ENCODE measurements at places on chromosomes 3 and 15. TPM values are rescaled to one million over a fixed set of nuclear protein-coding genes. Genes with fewer than 3 reads are reported as not detected.

DNA sequence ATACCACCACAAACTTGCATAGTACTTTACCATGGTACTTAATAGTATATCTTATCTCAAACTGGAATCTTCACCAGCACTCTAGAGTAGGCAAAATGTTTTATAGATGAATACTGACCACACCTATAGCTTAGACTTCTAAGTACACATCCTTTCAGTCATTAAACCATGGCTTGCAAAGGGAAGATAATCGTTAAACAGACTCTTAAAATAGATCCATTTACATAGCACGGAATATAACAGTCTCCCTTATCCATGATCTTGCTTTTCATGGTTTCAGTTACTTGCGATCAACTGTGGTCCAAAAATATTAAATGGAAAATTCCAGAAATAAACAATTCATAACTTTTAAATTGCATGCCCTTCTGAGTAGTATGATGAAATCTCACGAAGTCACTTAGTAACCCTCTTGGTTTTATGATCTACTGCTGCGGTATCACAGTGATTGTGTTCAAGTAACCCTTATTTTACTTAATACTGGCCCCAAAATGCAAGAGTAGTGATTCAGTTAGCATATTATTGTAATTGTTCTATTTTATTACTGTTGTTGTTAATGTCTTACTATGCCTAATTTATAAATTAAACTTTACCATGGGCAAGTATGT, 111.4 kb downstream of the HERC1 start:
- H3K36me3 ChIP-seq: no peaks in the 10 kb centered on the region
- no peak overlapping the region for H3K27ac ChIP-seq
- no peak for DNase-seq
- no peaks in the 10 kb centered on the region for H3K27me3 ChIP-seq
- no peak overlapping the region for H3K4me3 ChIP-seq
- H3K4me1 ChIP-seq: no peaks in the 10 kb centered on the region

- no peaks in the 10 kb centered on the region for H3K36me3 ChIP-seq
- no peak for DNase-seq
- H3K27me3 ChIP-seq: no peaks in the 10 kb centered on the region
- no peaks in the 10 kb centered on the region for H3K4me1 ChIP-seq
- H3K4me3 ChIP-seq: no peak overlapping the region
These were observed 72.8 kb upstream of the PLCL2 start for GRCh38 chr3:16811950-16812349.

GRCh38 chr3:23697416-23697815, 108.3 kb upstream of the UBE2E1 start:
- H3K36me3 ChIP-seq: no peaks in the 10 kb centered on the region
- H3K4me1 ChIP-seq: no peaks in the 10 kb centered on the region
- H3K27ac ChIP-seq: no peak overlapping the region
- H3K4me3 ChIP-seq: no peak overlapping the region
- no peaks in the 10 kb centered on the region for H3K27me3 ChIP-seq

DNA sequence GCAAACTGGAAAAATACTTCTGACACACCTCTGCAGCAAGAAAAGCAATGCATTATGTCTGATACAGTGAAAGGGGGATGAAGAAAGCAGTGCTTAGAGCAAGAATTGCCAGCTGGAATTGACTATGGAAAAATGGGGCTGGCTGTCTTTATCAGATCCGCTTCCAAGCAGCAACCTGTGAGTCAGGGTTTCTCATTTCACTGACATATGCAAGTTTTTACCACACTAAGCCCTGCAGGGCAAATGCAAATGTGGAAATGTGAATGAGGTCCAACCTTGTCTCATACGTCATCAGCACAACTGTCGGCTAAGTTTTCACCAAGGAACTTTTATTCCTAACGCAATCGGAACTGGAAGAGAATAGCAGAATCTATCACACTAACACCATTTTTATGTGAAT, 172.5 kb upstream of the GADL1 start:
- H3K27ac ChIP-seq: no peak overlapping the region
- H3K4me1 ChIP-seq: no peaks in the 10 kb centered on the region

GRCh38 chr3:106067711-106068110, 198.9 kb upstream of the CBLB start:
- no peaks in the 10 kb centered on the region for H3K27me3 ChIP-seq
- DNase-seq: no peak
- no peak overlapping the region for H3K4me3 ChIP-seq
- peaks cover 26% of the 10 kb centered on the region for H3K4me1 ChIP-seq

GRCh38 chr3:65689436-65689835, 349.3 kb downstream of the MAGI1 start:
- no peak for DNase-seq
- H3K27me3 ChIP-seq: no peaks in the 10 kb centered on the region
- H3K4me3 ChIP-seq: no peak overlapping the region

- no peaks in the 10 kb centered on the region for H3K4me1 ChIP-seq
- no peak overlapping the region for H3K4me3 ChIP-seq
- DNase-seq: no peak
- no peaks in the 10 kb centered on the region for H3K27me3 ChIP-seq
These were observed 240.3 kb upstream of the PEX5L start for GRCh38 chr3:180277041-180277440.

GRCh38 chr15:30033763-30034162, 49.0 kb upstream of the GOLGA8J start:
- H3K27me3 ChIP-seq: no peaks in the 10 kb centered on the region
- no peak overlapping the region for H3K27ac ChIP-seq
- no peak for DNase-seq
- no peaks in the 10 kb centered on the region for H3K36me3 ChIP-seq

GRCh38 chr3:50617096-50617791, at the start of gene MAPKAPK3:
Gene MAPKAPK3 (plus strand): TSS chr3:50617151. CDS start chr3:50617566, 415 bp downstream.
- DNase-seq: no peak
- no peaks in the 10 kb centered on the region for H3K36me3 ChIP-seq
- H3K4me3 ChIP-seq: peak within 1 kb of the TSS; percentile 92
- H3K27me3 ChIP-seq: no peaks in the 10 kb centered on the region
- peaks cover 28% of the 10 kb centered on the region for H3K4me1 ChIP-seq

GRCh38 chr3:65828706-65829105, 210.0 kb downstream of the MAGI1 start:
- no peaks in the 10 kb centered on the region for H3K36me3 ChIP-seq
- DNase-seq: no peak
- no peak overlapping the region for H3K27ac ChIP-seq

DNA sequence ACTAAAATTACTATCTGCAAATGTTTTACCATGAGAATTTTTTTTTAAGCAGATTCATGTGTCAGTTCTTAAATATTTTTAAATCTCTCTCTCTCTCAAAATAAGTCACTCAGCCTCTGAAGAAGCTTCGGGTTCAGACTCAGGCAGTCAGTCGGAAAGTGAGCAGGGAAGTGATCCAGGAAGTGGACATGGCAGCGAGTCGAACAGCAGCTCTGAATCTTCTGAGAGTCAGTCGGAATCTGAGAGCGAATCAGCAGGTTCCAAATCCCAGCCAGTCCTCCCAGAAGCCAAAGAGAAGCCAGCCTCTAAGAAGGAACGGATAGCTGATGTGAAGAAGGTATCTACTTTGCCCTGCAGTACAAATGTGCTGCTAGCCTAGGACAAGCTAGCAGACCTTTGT, 24.1 kb downstream of the CHD2 start:
- no peak overlapping the region for H3K4me3 ChIP-seq
- H3K4me1 ChIP-seq: peaks cover 13% of the 10 kb centered on the region
- H3K36me3 ChIP-seq: peaks cover 20% of the 10 kb centered on the region
- DNase-seq: no peak
- H3K27me3 ChIP-seq: no peaks in the 10 kb centered on the region

GRCh38 chr15:58574631-58575030, 142.8 kb downstream of the LIPC start:
- H3K27ac ChIP-seq: no peak overlapping the region
- DNase-seq: no peak
- no peaks in the 10 kb centered on the region for H3K27me3 ChIP-seq
- H3K4me3 ChIP-seq: no peak overlapping the region
- no peaks in the 10 kb centered on the region for H3K36me3 ChIP-seq

DNA sequence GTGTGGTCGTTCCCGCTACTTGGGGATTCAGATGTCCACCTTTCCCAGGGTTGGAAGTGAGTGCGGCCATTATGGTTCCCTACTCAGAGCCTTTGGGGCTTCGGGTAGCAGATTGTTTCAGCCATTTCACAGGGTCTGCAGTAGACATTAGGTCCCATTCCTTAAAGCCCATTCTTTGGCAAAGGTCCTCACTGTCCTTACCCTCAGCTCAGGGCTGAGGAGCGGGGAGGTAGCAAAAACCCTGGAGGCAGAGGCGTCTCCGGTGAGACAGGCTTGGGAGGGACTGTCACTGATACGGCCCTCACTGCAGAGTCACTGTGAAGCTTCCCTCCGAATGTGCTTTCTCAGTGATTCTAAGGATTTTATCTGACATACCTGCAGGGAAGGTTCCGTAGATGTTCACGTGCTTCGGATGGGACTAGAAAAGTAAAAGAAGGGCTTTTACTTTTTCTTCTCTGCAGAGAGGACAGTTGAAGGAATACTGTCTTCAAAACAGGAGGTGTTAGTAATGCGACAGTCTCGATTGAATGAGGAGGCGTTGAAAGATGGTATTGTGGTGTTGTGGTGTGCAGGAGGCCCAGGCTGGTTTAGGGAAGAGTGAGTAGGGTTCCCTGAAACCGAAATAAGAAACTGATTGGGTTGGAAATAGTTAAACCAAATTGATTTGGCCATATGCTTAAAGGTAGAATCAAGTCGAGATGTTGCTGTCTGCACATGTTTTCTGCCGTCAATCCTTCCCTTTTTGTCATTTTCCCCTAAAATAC, 630 bp downstream of the ATP6V1A start:
- DNase-seq: no peak
- H3K4me1 ChIP-seq: no peaks in the 10 kb centered on the region
- peak overlapping the region; percentile 94 for H3K27ac ChIP-seq
- H3K27me3 ChIP-seq: no peaks in the 10 kb centered on the region
- H3K4me3 ChIP-seq: peak overlapping the region; percentile 93
- no peaks in the 10 kb centered on the region for H3K36me3 ChIP-seq

DNA sequence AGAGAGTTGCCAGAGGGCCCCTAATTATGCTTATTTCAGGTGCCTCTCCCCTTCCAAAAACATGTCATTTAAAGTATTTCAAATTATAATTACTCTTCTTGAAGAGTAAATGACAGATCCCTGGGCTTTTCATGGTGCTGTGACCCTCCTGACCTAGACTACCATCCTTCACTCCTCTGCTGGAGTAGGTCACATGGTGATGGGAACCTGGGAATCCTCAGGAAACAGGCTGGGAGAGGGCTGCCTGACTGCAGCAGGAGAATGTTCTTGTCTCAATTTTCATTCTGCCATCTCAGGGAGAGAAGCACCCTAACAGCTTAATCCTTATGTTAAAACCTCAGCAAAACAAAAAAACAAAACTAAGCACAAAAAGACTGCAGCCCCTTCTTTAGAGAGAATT, 24.6 kb downstream of the PGBD4 start:
- no peak overlapping the region for H3K4me3 ChIP-seq
- H3K36me3 ChIP-seq: no peaks in the 10 kb centered on the region
- DNase-seq: no peak
- no peaks in the 10 kb centered on the region for H3K4me1 ChIP-seq

- no peak overlapping the region for H3K4me3 ChIP-seq
- DNase-seq: no peak
- no peak overlapping the region for H3K27ac ChIP-seq
- H3K27me3 ChIP-seq: no peaks in the 10 kb centered on the region
These were observed 27.2 kb downstream of the GRIP2 start for GRCh38 chr3:14512942-14513327.

- no peaks in the 10 kb centered on the region for H3K36me3 ChIP-seq
- no peak overlapping the region for H3K27ac ChIP-seq
- no peaks in the 10 kb centered on the region for H3K27me3 ChIP-seq
- DNase-seq: no peak
- peaks cover 12% of the 10 kb centered on the region for H3K4me1 ChIP-seq
These were observed 48.1 kb upstream of the CP start for GRCh38 chr3:149269687-149270086.

- no peaks in the 10 kb centered on the region for H3K36me3 ChIP-seq
- no peaks in the 10 kb centered on the region for H3K4me1 ChIP-seq
- H3K27ac ChIP-seq: no peak overlapping the region
- DNase-seq: no peak
These were observed 53.0 kb downstream of the PIAS1 start for GRCh38 chr15:68107142-68107541.

DNA sequence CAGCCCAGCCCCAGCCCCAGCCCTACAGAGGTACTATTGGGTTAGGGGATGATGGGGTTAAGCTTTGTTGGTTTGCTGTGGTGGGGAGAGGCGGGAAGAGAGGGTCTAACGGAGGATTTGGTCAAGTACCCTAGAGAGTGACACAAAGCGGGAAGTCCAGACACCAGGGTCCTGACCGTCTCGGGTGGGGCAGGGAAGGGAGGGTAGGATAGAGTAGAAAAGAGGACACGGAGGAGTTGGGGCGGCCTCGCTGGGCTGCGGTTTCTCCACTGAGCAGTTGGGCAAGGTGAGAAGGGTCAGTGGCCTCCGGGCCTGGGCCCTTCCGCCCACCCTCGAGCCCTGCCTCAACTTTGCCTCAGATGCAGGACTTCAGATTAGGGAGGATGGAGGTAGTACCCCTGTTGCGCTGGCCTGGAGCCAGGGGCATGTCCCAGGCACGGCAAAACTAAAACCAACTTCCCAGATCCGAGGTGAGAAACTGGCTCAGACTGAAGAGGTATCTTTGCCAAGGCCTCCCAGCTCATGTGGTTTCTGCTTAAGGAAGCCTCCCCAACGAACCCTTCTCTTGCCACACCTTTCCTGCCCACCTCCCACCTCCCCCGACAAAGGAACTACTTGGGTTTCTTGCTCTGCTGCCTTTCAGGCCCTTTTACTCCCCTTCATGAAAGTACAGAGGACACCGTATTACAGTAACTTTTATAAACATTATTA, 551 bp downstream of the PML start:
- H3K4me1 ChIP-seq: peaks cover 86% of the 10 kb centered on the region
- peak overlapping the region; percentile 78 for H3K4me3 ChIP-seq
- no peaks in the 10 kb centered on the region for H3K27me3 ChIP-seq
- H3K36me3 ChIP-seq: no peaks in the 10 kb centered on the region

- no peaks in the 10 kb centered on the region for H3K27me3 ChIP-seq
- no peak for DNase-seq
These were observed 156.1 kb upstream of the CGNL1 start for GRCh38 chr15:57220205-57220604.

DNA sequence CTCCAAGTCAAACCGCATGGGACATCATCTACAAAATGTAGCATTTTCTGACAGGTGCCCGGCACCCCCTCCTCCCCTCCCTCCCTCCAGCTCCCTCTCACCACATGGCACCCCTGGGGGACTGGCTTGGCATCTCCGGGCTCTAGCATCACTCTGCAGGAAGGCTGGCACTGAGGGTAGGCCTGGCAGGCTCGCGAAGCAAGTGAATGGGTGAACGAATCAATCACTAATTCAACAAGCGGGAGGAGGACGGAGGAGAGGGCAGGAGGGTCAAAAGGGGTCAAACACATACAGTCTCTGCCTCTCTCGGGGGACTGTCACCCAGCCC, 155.7 kb downstream of the NUP210 start:
- no peaks in the 10 kb centered on the region for H3K4me1 ChIP-seq
- peaks cover 3% of the 10 kb centered on the region for H3K36me3 ChIP-seq
- no peak overlapping the region for H3K27ac ChIP-seq

ZDHHC19 gene
- not detected for total RNA-seq

CHRM5 gene
- total RNA-seq: 0.98 TPM

SMCO1 gene
- total RNA-seq: not detected

NIT2 gene
- 35.3 TPM for total RNA-seq

CEP19 gene
- 1.8 TPM for total RNA-seq
